ENCODE measurements at places on chromosomes 16 and 17.

GRCh38 chr17:17988427-17988945, 15.8 kb downstream of the DRC3 start:
- no peak for DNase-seq

DNA sequence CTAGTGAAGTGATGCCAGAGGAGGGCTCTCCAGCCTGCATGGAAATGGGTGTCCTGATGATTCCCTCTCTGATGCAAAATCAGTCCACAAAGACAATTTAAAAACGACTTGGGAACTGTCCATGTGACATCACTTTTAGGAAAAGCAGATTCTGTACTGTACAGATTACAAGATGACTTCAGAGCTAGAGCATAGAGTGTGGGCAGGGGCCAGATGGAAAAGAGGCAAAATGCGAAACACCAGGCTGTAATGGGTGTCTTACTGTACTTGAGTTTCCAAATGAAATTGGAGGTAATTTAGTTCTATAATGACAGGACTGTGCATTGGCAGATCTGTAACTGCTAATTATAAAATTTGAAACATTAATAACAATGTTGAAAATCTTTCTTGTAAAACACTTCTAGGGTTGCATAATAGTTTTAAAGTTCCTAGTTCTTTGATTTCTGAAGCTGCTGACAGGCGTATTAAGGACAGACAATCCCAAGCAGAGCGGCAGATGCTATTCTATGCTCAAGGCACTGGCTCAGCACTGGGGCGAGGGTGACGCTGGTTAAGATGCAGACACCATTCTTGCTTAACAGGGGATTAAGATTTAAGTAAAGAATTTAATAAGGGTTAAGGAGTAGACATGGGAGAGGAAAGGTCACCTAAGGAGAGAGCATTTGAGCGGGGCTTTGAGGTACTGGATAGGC, 29.6 kb downstream of the OGFOD1 start:
- DNase-seq, result no peak

DNA sequence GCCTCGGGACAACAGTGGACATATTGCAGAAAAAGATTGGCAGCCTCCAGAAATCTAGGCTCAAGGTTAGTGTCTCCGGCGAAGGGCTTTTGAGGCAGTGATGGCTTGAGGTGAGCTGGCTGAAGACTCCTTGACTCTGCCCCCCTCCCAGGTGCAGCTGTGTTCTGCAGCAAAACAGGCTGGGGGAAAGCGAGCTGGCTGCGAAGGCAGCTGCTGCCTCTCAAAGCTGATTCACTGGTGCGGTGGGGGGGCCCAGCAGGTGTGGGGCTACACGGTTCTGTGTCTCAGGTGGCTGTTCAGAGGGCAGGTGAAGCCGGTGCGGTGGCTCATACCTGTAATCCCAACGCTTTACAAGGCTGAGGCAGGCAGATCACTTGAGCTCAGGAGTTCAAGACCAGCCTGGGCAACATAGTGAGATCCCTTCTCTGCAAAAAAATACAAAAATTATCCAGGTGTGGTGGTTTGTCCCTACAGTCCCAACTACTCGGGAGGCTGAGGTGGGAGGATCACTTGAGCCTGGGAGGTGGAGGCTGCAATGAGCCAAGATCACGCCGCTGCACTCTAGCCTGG, 22.9 kb downstream of the C16orf96 start:
- no peak for DNase-seq

- DNase-seq, result no peak
Observed at GRCh38 chr17:77054936-77055335, 85.8 kb upstream of the SEC14L1 start.

- DNase-seq, result peak; percentile 99
Observed at GRCh38 chr16:70715055-70715858, 29.4 kb upstream of the MTSS2 start.

- DNase-seq, result no peak
Observed at GRCh38 chr16:77784441-77785372, 3.7 kb upstream of the VAT1L start.

DNA sequence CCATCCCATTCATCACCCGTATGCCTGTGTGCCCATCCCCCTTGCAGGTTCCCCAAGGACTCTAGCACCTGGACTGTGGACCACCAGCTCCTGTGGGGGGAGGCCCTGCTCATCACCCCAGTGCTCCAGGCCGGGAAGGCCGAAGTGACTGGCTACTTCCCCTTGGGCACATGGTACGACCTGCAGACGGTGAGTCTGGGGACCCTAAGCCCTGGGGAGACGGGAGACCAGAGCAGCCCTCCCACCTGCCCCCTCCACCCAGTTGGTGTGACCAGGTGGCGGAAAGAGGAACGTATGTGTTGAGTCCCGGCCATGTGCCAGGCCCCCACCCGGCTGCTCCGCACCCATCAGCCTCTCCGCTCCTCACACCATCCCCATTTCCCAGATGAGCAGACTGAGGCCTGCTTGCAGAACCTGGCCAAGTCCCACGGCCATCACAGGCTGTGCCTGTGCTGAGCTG, 15.6 kb downstream of the GAA start:
- no peak for DNase-seq

- DNase-seq, result no peak
Observed at GRCh38 chr17:50972577-50972976, 106.4 kb upstream of the TOB1 start.

GRCh38 chr16:58299757-58300349, 5.0 kb upstream of the PRSS54 start:
- no peak for DNase-seq

GRCh38 chr16:77585379-77586251, 136.7 kb upstream of the NUDT7 start:
- DNase-seq, result peak; percentile 73

DNA sequence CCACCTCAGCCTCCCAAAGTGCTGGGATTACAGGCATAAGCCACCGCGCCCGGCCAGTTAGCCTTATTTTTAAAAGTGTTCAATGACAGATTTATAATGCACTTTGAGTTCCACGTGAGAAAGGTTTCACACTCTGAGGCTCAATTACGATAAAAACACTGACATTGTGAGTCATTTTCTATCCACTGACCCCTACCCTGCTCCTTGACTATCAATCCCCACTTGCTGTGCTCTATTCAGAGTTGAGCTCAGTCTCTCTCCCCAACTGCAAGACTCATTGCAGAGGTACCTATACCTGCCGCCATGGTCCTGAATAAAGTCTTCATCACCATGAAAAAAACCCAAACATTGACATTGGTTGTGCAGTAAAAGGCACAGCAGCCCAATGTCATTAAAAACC, 8.5 kb downstream of the GFOD2 start:
- DNase-seq, result no peak

DNA sequence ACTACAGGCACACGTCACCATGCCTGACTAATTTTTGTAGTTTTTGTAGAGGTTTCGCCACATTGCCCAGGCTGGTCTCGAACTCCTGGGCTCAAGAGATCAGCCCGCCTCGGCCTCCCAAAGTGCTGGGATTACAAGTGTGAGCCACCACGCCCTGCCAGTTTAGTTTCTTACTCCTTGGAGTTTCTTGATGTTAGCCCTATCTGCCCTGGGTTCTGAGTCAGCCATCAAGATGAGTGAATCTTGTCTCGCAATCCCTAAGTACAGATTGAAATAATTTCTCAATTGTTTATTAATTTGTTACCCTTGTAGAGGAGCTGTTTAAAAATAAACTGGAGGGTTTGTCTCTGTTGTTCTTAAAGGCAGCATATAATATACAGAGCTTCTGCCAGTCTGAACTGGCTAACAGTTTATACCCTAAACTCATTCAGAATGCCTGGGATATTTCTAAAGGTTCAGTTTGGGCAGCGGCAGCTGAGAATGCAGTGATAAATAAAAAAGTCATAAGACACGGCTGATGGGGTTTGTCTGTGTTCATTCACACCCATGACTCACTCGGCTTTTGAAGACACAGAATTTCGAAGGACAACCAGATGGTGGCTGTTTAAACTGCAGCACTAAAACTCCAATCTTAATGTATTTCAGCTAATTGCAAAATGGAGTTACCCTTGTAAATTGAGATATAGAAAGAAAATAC, 39.6 kb downstream of the GPRC5B start:
- peak; percentile 83 for DNase-seq

- no peak for DNase-seq
Observed at GRCh38 chr17:49670002-49670401, 7.9 kb downstream of the SPOP start.

DNA sequence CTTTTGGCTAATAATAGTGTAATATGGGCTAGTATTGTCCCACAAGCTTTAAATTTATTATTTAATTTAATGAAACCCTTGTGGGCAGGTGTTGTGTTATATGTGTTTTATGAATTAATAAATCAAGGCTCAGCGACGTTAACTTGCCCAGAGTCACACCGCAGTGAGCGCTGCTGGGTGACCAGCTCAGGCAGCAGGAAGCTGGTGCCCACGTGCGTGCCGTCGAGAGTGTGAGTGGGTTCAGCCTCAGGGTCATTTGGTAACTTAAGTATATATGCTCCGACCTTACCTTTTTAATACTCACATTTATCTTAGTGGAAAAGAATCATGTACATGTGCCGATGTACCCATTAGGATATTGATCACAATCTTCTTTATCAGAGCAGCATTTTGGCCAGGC, 137.4 kb upstream of the CHMP6 start:
- no peak for DNase-seq

DNA sequence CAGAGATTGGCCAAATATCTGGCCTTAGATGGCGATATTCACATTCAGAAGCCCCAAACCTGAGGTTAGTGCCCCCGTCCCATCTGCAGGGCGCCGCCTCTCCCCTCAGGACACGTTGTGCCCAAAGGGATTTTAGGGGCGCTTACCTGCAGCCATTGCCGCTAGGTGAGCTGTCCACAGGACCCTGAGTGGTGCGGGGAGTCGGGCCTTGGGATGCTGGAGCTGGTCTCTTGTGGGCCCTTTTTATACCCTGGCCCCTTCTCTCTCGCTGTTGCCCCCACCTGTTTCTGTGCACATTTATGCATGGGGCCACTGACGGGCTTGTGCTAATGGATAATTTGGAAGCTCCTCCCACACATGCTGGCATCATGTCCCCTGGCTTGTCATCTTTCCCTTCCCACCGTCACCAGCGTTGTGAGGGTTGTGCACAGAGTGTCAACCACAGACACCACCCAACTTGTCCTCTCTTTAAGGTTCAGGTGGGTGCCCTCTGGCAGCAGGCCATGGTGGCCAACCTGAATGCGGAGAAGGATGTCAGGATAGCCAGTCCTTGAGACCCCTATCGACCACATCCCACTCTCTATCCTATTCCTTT, at the start of gene CSHL1:
TSS of gene CSHL1 (minus strand) at position 218 of the 595 bp plus-strand sequence. CDS start at position 156, 62 bp downstream.
- DNase-seq, result no peak

DNA sequence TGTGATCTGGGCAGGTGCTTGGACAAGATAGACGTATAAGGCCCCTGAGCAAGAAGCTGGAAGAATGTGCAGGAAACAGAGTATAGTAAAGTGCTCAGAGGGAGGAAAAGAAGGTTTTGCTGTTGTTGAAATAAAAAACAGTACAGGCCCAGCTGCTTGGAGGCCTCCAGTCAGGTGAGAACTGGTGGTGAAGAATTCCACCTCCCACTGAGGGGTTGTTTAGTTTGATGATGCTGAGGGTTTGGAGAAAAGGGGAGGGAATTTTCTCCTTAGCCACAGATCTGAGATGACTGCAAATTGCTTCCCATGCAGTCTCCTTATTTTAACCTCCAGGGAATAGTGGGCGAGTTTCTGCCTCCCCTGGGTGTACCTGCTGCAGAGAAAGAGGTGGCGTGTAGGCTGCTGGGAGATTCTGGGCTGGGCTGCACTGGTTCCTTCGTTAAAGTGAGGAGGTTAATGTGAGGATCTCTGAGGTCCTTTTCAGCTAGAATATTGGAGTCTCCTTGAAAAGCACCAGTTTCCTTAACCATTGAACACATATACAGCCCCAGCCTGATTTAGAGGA, 25.8 kb downstream of the SMPD3 start:
- DNase-seq, result no peak

GRCh38 chr17:37813751-37814150, 68.9 kb upstream of the HNF1B start:
- DNase-seq, result peak; percentile 98

GRCh38 chr16:50038286-50038685, 13.3 kb downstream of the CNEP1R1 start:
- DNase-seq, result no peak

- DNase-seq, result no peak
Observed at GRCh38 chr17:45347444-45347843, 30.6 kb upstream of the MAP3K14 start.

DNA sequence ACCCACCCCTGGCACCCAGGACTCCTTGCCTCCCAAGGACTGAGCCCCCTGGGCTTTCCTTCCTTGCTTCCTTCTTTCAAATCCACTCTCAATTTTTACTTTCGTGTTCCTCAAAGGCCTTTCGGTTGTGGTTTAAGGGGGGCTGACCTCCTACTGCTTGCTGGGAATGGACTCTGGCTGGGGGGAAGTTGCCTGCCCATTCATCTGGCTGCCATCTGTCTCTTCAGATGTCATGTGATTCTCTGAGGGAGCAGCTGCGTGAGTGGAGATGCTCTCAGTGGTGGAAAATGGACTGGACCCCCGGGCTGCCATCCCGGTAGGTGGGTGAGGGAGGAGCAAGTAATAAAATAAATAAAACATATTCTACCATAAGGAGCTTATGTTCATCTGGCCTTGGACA, 93.8 kb upstream of the RPRML start:
- DNase-seq, result no peak

- DNase-seq, result no peak
Observed at GRCh38 chr16:85445779-85446222, 167.3 kb upstream of the GSE1 start.

DNA sequence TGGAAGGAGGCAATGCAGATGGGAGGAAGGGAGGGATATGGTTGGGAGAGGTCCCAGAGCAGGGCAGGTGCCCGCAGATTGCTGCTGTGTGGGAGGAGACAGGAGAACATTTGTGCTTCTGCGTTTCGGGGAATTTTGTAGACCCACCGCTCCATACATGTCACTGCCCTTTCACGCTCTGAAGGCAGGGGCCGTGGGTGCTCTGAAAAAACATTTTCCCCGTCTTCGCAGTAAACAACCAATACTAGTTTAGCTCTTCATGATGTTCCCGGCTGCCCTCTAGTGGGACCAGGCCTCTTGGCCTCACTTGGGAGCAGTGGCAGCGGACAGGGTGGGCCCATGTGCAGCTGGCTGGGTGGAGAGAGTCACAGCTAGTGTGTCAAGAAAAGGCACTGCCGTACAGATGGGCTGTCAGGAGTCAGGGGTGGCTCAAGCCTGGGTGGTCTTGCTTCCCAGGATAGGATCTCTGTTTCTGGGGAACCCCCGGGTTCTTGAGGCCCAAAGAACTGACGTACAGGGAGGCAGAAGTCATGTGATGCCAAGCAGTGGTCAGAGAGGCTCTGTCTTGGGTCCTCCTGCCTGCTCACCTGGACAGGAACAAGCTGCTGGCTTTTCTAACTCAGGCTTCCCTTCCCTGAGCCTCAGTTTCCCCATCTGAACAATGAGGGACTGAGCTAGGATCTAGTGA, 46.5 kb upstream of the CPNE2 start:
- no peak for DNase-seq

GRCh38 chr16:70630960-70631745, 15.2 kb upstream of the IL34 start:
- DNase-seq, result no peak

DNA sequence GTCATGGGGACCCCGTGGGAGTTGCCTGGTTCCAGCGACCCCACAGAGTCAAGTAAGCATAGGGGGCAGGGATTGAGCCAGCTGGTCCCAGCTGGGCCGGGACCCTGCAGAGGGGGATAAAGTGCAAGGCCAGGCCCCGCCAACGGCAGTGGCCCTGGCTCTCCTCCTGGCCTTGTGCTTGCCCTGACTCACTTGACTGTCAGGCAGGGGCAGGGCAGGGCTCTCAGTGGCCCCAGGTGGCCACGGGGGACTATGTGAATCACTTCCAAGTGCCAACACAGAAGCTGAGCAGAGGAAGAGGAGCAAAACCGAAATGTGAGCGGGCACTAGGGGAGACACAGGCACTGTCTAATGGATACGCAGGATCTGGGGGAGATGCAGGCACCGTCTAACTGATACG, 21.6 kb upstream of the NCBP3 start:
- DNase-seq, result no peak
